ENCODE measurements at places on chromosomes 1 and 21. TPM values are rescaled to one million over a fixed set of nuclear protein-coding genes. Genes with fewer than 3 reads are reported as not detected.

GBP2 gene
- 0.46 TPM for total RNA-seq

SHE gene
- 1.1 TPM for total RNA-seq

SPRR2D gene
- not detected for total RNA-seq

KPRP gene
- total RNA-seq = not detected

VWA5B1 gene
- total RNA-seq = 1.4 TPM

CATSPERE gene
- 0.30 TPM for total RNA-seq

CCDC24 gene
- total RNA-seq = 12.1 TPM

DNALI1 gene
- 10.5 TPM for total RNA-seq

GUCA2B gene
- total RNA-seq = not detected

TFF1 gene
- 0.53 TPM for total RNA-seq

CNR2 gene
- not detected for total RNA-seq

KCNA3 gene
- 1.2 TPM for total RNA-seq

DIO1 gene
- not detected for total RNA-seq

FGR gene
- 0.46 TPM for total RNA-seq

NGF gene
- 0.53 TPM for total RNA-seq

CD244 gene
- not detected for total RNA-seq

TMEM79 gene
- total RNA-seq = 2.7 TPM

NES gene
- 103 TPM for total RNA-seq

OR2L2 gene
- total RNA-seq = 0.05 TPM

FMO3 gene
- total RNA-seq = 0.14 TPM

S100A2 gene
- 1.6 TPM for total RNA-seq

AVPR1B gene
- total RNA-seq = 0.46 TPM

CTXND2 gene
- total RNA-seq = not detected

CD5L gene
- total RNA-seq = not detected

KCNE1 gene
- total RNA-seq = 0.37 TPM

FAM110D gene
- 0.37 TPM for total RNA-seq

TFF2 gene
- total RNA-seq = 0.33 TPM

PLPPR4 gene
- total RNA-seq = 1.1 TPM

HEYL gene
- 3.6 TPM for total RNA-seq

MAN1C1 gene
- total RNA-seq = 10.4 TPM

SDE2 gene
- total RNA-seq = 17.2 TPM

GLMP gene
- total RNA-seq = 60.3 TPM

CNTN2 gene
- total RNA-seq = 1.2 TPM

MTARC2 gene
- 12.5 TPM for total RNA-seq

AIM2 gene
- total RNA-seq = 1.1 TPM

CXADR gene
- 119 TPM for total RNA-seq

UQCRHL gene
- 3.8 TPM for total RNA-seq

TSPEAR gene
- total RNA-seq = 2.9 TPM

FCRL6 gene
- not detected for total RNA-seq

HES2 gene
- 1.9 TPM for total RNA-seq

CFHR5 gene
- total RNA-seq = not detected
